ENCODE measurements at places on chromosomes 3 and 15. TPM values are rescaled to one million over a fixed set of nuclear protein-coding genes. Genes with fewer than 3 reads are reported as not detected.

Gene BTLA
- not detected for total RNA-seq

Gene FBXL2
- 10.0 TPM for total RNA-seq

Gene ANKUB1
- total RNA-seq, result not detected

Gene GNB4
- 104 TPM for total RNA-seq

Gene CATSPER2
- 0.96 TPM for total RNA-seq

Gene RPS17
- total RNA-seq, result 1,478 TPM

Gene A4GNT
- not detected for total RNA-seq

Gene ZPLD1
- total RNA-seq, result 0.19 TPM

Gene DVL3
- 37.0 TPM for total RNA-seq

Gene NR2F2
- 15.5 TPM for total RNA-seq

Gene CPNE9
- total RNA-seq, result not detected

Gene SI
- not detected for total RNA-seq

Gene GOLGA8J
- 0.28 TPM for total RNA-seq

Gene CPLX3
- total RNA-seq, result not detected

Gene NMB
- total RNA-seq, result 7.3 TPM

Gene SCN11A
- total RNA-seq, result not detected

Gene CHL1
- not detected for total RNA-seq

Gene CLRN1
- total RNA-seq, result not detected

Gene VGLL3
- total RNA-seq, result 88.2 TPM

Gene KLHL6
- total RNA-seq, result under 0.01 TPM

Gene GHSR
- not detected for total RNA-seq

Gene BTBD1
- 102 TPM for total RNA-seq

Gene AZI2
- total RNA-seq, result 61.2 TPM

Gene ADGRG7
- total RNA-seq, result not detected

Gene SPATA12
- total RNA-seq, result not detected

Gene LSAMP
- total RNA-seq, result 0.28 TPM

Gene PTH1R
- total RNA-seq, result 0.38 TPM

Gene PRSS50
- total RNA-seq, result not detected

Gene SAMMSON
- total RNA-seq, result 0.28 TPM

Gene POLQ
- total RNA-seq, result 11.3 TPM

Gene ADCY5
- total RNA-seq, result under 0.01 TPM

Gene TGM4
- not detected for total RNA-seq

Gene ATP8B4
- total RNA-seq, result 0.19 TPM

Gene SLC28A1
- total RNA-seq, result under 0.01 TPM

Gene CILP
- under 0.01 TPM for total RNA-seq

Gene GOLGA6L9
- 0.77 TPM for total RNA-seq

Gene ZNF80
- total RNA-seq, result not detected

Gene ITIH1
- 0.56 TPM for total RNA-seq

Gene PLA2G4E
- total RNA-seq, result not detected

Gene PATL2
- 0.56 TPM for total RNA-seq

Gene DIS3L
- 15.0 TPM for total RNA-seq

Gene HRH1
- total RNA-seq, result 9.6 TPM

Gene ROPN1
- total RNA-seq, result not detected

Gene GCSAM
- total RNA-seq, result not detected

Gene SLC28A2
- total RNA-seq, result not detected

Measured in regular cardiac myocyte (primary cell).